ENCODE measurements at places on chromosomes 6 and 20. TPM values are rescaled to one million over a fixed set of nuclear protein-coding genes. Genes with fewer than 3 reads are reported as not detected.
A peak's percentile ranks its signal among the peaks of the same experiment; 100 is the strongest.

- no peak for DNase-seq
These were observed 48.0 kb downstream of the NFATC2 start for GRCh38 chr20:51494241-51495110.

DNA sequence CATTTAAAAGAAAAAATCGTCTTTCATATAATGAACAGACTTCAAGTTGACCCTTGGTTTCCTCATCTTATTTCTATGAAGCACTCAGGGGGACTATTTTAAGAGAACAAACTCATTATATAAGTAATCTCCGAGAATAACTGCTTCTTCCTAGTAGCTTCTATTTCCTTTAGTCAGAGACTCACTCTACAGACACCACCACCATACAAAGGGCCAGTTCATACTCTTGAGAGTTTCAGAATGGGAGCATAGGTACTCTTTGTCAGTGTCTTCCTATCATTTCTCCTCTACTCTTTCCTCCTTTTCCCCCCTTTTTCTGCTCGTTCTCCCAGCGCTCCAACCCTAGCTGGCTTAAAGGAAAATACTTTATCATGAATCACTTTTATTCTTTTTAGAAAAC is 104.9 kb downstream of the CDKAL1 start:
- DNase-seq = no peak

- DNase-seq = peak; percentile 81
These were observed 764 bp downstream of the BAG6 start for GRCh38 chr6:31651602-31652191.

DNA sequence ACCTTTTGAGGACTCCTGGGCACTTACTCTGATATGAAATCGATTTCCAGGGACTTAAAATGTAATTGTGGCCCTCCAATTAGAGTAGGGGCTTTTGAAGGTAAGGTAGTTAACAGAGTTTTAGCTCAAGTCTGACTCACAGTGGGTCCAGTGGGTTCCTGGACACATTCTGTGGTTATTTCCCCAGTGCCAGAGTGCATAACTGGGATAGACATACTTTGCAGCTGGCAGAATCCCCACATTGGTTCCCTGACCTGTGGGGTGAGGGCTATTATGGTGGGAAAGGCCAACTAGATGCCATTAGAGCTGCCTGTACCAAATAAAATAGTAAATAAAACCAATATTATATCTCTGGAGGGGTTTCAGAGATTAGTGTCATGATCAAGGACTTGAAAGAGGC is 243.8 kb upstream of the EPHA7 start:
- no peak for DNase-seq

DNA sequence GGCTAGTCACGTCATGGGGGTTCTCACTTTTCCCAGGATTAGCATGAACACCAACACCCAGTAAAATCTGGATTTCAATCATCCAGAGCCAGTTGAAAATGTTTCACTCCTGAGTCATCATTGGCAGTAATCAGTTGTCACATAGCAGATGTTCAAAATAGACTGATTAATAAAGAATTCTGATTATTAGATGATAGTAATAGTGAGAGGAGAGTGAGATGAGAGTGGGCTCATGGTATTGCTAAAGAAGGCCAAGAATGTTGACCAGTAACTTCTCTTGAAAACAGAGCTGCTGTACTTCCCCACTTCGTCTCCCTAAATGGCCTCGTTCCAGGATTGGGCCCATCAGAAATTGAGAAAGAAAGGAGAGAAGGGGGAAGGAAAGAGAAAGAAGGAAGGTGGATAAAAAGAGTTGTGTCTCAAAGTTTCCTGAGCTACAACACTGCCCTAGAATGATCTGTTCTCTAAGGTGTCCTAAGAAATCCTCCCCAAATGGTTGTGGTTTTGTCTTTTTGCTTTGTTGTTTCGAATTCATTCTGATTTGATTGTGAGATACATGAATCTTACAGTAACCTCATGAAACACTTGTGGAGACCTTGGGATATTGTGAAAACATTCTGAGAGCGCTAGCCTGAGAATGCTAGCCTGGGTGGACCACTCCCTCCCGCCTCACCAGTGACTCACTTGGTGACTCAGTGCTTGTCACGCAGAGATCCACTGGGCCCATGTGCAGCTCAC is 502.2 kb upstream of the JARID2 start:
- peak; percentile 36 for DNase-seq

GRCh38 chr6:38876475-38876874 is 161.4 kb downstream of the DNAH8 start:
- DNase-seq = no peak

DNA sequence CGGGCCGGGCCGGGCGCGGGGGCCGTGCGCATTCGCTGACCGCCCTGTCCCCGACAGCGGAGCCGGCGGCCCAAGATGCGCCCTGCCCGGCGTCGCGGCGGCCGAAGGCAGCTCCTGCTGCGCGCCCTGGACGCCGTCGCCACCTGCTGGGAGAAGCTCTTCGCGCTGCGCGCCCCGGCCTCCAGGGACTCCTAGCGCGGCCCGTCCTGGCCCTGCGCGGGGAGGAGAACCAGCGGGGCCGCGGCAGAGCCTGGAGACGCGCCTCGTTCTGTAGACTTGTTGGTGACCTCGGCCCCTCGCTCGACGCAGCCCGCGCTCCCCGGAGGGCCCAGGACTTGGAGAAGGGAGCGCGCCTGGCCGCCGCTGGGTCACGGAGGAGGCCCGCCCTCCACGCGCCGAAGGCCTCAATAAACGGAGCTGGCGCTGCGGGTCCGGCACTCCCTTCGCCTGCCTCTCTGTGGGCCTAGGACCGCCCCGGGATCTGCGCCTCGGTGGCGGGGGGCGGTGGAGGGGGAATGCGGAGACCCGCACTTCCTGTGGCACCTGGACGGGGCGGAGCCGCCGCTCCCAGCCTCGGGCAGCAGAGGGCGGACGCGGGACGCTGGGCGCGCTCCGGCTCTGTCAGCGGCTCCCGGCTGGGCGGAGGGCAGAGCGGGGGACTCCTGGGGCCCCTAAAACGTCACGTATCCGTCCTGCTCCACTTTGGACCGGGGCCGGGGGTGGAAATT is 2.7 kb downstream of the C20orf204 start:
- peak; percentile 83 for DNase-seq

DNA sequence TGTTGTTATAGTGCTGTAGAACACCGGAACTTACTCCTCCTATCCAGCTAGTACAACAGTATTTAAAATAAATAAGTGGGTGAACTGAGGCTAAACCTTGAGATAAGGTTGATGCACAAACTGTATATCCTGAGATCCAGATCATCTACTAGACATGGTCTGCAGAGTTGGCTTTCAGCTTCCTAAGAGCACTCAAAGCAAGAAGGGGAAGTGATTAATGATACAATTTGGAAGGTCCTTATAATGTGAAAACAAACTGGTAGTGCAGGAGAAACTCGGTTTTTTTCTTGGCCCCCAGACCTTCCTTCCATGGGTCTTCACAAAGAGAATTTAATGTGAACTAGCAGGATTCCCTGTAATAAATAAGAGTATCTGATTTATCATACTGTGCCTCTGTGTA is 27.4 kb upstream of the RREB1 start:
- no peak for DNase-seq

GRCh38 chr6:13522656-13523055 is 35.3 kb upstream of the GFOD1 start:
- no peak for DNase-seq

- DNase-seq = no peak
These were observed 62.3 kb upstream of the NFATC2 start for GRCh38 chr20:51604851-51605250.

- no peak for DNase-seq
These were observed 84.7 kb downstream of the HDGFL1 start for GRCh38 chr6:22653980-22654610.

DNA sequence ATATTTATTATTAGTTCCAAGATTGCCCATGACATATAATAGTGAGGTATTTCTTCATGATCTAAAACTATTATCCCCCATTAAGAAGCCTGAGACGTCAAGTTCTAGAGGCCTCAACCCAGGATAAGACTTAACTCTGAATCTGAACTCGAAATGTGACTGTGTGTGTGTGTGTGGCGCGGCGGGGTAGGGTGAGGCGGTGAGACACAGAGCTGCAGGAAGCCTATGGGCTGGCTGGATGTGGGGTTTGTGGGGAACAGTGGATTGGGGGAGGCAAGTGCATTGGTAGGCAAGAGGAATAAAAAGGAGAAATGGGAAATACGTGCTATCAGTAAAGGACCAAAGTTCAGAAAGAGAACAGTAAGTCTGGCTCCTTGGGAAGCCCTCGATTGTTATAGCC is 66.5 kb upstream of the RNF146 start:
- no peak for DNase-seq

GRCh38 chr6:108969776-108970175 is 121.6 kb downstream of the ARMC2 start:
- no peak for DNase-seq

DNA sequence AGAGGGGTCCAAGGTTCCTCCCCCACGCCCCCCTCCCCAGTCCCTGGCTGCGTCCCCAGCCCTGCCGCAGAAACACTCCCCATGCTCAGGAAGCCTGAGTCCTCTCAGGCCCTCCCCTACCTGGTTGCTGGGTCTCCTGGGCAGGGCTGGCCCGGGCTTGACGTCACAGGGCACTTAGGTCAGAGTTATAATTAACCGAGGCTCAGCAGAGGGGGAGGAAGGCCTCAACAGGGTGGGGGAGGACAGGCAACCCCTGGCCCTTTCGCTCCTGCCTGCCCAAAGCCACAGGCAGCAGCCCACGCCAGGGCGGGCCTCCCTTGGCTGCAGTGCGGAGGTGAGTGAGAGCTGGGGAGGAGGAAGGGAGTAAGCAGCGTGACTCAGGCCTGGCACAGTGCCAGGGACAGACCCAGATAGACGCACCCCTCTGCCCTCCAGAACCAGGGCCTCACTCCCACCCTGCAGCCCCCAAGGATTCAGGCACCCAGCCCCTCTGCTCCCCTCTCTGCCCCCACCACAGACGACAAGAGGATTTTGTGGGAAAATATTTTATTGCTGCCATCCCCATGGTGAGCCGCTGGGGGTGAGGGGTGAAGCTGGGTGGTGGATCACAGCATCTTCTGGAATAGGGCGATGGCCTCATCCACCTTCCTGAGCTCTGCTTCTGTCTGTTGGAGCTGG is at the start of gene VWA7:
Gene VWA7 (minus strand): TSS at position 340 of the 678 bp plus-strand sequence. CDS start 549 bp downstream, outside the sequence.
- peak; percentile 84 for DNase-seq

GRCh38 chr6:116396441-116396840 is 25.7 kb downstream of the DSE start:
- DNase-seq = no peak

DNA sequence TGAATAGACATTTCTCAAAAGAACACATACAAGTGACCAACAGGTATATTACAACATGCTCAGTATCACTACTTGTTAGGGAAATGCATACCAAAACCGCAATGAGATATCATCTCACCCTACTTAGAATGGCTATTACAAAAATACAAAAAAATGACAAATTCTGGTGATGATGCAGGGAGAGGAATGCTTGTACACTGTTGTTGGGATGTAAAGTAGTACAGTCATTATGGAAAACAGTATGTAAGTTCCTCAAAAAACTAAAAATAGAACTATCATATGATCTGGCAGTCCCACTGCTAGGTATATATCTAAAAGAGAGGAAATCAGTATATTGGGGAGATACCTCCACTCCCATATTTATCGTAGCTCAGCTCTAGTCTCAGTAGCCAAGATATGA is 10.9 kb upstream of the SLC17A5 start:
- DNase-seq = no peak

DNA sequence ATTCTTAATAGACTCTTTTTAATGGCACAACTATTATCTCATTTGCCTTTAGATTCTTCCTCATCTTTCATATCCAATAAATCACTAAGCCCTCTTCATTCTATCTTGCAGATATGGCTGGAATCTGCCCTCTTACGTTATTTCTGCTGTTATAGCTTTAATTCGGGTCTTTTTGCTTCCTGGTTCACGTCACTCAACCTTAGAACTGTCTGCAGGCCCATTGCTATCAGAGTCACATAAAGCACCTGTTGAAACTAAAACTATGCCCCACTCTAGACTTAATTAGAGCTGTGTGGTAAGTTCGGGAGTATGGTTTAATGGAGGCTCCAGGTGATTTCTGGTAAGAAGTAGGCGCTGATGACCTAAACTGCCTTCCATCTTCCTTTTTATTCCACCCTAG is 988 bp downstream of the QRSL1 start:
- no peak for DNase-seq

DNA sequence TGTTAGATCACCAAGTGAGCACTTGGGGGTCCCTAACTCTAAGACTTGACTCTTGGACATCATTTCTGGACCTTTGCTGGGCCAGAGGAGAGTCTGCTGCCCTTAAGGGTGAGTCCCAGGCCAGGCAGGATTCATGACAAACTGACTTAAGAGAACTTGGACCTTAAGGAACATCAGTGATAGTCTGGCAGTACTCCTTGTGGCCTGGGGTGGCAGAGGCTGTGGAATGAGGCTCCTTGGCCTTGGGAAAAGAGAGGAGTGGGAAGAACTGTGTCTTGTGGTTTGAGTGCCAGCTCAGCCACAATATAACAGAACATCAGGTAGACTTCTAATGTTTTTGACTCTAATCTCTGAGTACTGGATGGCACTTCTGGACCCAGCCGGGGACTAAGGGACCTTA is 478.7 kb downstream of the MEI4 start:
- DNase-seq = no peak

DNA sequence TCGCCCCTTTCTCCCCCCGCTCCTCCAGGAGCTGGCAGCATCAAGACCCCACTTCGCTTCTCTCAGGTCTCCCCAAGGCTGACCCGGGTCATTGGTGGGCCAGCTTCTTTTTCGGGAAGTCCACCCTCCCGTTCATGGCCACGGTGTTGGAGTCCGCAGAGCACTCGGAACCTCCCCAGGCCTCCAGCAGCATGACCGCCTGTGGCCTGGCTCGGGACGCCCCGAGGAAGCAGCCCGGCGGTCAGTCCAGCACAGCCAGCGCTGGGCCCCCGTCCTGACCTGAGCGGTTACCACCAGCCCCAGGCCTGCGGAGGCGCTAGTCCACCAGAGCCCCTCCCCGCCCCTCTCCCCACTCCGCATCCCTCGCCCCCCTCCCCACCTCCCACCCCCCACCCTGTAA is 1.0 kb downstream of the PPDPF start:
- no peak for DNase-seq

- no peak for DNase-seq
These were observed 109.2 kb downstream of the C6orf118 start for GRCh38 chr6:165200178-165200577.

- DNase-seq = no peak
These were observed 7.2 kb downstream of the PEX3 start for GRCh38 chr6:143457563-143458359.

The SLC35D3 gene
- not detected for total RNA-seq

The NKAIN4 gene
- not detected for total RNA-seq

The STXBP5 gene
- total RNA-seq = 13.5 TPM

The LAMA5 gene
- total RNA-seq = 73.6 TPM

The ROS1 gene
- total RNA-seq = not detected

The NOTCH4 gene
- total RNA-seq = 23.7 TPM

The HTR1B gene
- total RNA-seq = not detected

The C20orf202 gene
- 0.47 TPM for total RNA-seq

The FOXF2 gene
- total RNA-seq = 0.16 TPM

Data from heart left ventricle (tissue), 16 donors.